ENCODE measurements at places on chromosomes 4 and X. TPM values are rescaled to one million over a fixed set of nuclear protein-coding genes. Genes with fewer than 3 reads are reported as not detected.
A peak's percentile ranks its signal among the peaks of the same experiment; 100 is the strongest.

SSX1 gene
- polyA plus RNA-seq: not detected

TLR2 gene
- 0.22 TPM for polyA plus RNA-seq

PARM1 gene
- polyA plus RNA-seq: 0.10 TPM

OTC gene
- polyA plus RNA-seq: not detected

NR3C2 gene
- 0.10 TPM for polyA plus RNA-seq

DMD gene
- 7.6 TPM for polyA plus RNA-seq

PCDH18 gene
- 204 TPM for polyA plus RNA-seq

LARP7 gene
- polyA plus RNA-seq: 44.2 TPM

EVC gene
- 11.5 TPM for polyA plus RNA-seq

NLGN3 gene
- polyA plus RNA-seq: 0.42 TPM

PRAF2 gene
- polyA plus RNA-seq: 41.2 TPM

CPLX1 gene
- polyA plus RNA-seq: 0.11 TPM

VCX3A gene
- not detected for polyA plus RNA-seq

SLC16A2 gene
- 38.5 TPM for polyA plus RNA-seq

ATP1B4 gene
- not detected for polyA plus RNA-seq

MAGIX gene
- polyA plus RNA-seq: 0.82 TPM

TRAPPC2 gene
- 9.7 TPM for polyA plus RNA-seq

- no peak for DNase-seq
These were observed 3.0 kb downstream of the ABCE1 start for GRCh38 chr4:145101091-145101490.

GRCh38 chr4:120491481-120491880 is 424.8 kb upstream of the MAD2L1 start:
- DNase-seq: no peak

GRCh38 chr4:5964030-5964429 is 54.2 kb downstream of the C4orf50 start:
- no peak for DNase-seq

- DNase-seq: no peak
These were observed 77.9 kb downstream of the WWC2 start for GRCh38 chr4:183177001-183177400.

GRCh38 chr4:84939113-84939512 is 27.4 kb downstream of the WDFY3 start:
- no peak for DNase-seq

DNA sequence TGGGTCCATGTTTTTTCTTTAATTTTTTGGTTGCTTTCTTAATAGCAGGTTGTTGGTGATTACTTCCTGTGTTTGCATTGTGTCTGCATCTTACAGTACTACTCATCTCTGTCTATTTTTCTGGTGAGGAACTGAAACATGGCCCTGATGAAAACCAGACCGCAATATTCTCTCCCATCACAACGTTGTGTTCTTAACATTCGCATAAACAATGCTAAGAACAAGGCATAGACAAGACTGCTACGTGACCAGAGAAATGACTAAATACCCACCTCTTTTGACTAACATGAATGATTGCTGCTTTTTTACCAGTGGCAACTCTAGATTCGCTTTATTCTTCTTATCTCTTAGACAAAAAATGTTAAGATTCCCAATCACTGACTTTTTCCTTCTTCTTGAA is 179.1 kb downstream of the GC start:
- no peak for DNase-seq

DNA sequence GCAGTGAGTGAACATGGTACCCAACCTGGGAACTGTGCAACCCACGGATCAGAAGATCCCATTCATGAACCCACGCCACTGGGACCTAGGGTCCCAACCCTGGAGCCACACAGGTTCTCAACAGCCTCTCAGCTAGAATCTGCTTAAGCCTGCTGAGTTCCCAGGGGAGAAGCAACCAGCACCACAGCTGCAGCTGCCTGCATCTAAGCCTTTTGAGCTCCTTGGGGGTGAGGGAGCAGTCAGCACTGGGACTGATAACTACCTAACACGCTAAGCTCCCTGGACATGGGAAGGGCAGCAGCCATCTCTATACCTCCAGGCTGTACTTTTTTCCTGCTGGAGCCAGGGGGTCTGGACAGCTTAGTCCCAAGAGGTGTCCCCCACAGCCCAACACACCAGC is 179.3 kb downstream of the IL15 start:
- no peak for DNase-seq

DNA sequence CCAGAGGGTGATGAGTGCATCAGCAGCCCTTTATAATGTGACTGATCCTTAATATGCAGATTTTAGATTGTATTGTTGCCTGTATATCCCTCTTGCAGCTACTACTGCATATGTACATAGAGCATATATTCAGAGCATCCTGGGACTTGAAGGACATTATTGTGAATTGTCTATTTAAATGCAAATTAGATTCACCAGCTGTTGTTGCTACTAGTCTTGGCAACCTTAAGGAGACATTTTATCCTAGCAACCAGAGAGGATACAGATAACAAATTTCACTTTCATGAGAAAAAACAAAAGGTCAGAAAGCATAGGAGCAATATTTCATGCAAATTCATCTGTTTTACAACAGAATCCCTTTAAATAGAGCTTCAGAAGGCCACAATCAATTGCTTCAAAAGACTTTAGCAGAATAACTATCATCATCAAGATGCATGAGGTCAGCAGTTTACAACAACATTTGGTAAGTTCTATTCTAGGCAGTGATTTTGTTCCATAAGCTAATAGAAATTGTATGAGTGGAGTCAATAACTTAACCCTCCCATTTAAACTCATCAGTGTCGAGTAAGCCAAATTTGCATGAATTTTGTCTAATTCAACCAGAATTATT is 148.6 kb downstream of the GC start:
- no peak for DNase-seq

- no peak for DNase-seq
These were observed 244.9 kb downstream of the FRMPD4 start for GRCh38 chrX:12383196-12383595.

- no peak for DNase-seq
These were observed 518.0 kb downstream of the TMA16 start for GRCh38 chr4:164012396-164013027.

GRCh38 chrX:150769408-150769807 is 76.2 kb downstream of the MTMR1 start:
- DNase-seq: no peak

GRCh38 chr4:20284990-20285389 is 33.3 kb downstream of the SLIT2 start:
- DNase-seq: no peak

- DNase-seq: no peak
These were observed 2.7 kb downstream of the CCDC120 start for GRCh38 chrX:49061490-49061889.

- peak; percentile 85 for DNase-seq
These were observed 22.7 kb downstream of the CXCL1 start for GRCh38 chr4:73891739-73892405.

- no peak for DNase-seq
These were observed 21.5 kb downstream of the DNAAF6 start for GRCh38 chrX:107227780-107228485.

DNA sequence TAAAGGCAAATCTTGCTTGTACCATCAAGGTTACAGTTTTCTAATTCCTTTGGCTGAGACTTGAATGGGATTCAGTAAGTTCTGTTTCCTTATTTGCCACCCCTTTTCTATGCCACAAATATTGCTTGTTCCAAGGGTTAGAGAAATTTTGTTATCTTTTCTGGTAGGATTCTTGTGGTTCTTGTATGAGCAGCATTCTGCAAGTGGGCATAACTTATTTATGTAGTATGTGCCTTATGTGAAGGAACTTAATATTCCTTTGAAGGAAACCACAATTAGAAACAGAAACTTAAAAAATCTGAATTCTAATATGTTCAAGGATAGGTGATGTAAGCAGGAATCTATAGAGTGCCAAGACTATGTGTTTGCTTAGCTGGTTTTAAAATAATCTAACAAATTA is 53.1 kb upstream of the TSPAN5 start:
- no peak for DNase-seq

- no peak for DNase-seq
These were observed 3.5 kb downstream of the GLRB start for GRCh38 chr4:157079441-157079840.

DNA sequence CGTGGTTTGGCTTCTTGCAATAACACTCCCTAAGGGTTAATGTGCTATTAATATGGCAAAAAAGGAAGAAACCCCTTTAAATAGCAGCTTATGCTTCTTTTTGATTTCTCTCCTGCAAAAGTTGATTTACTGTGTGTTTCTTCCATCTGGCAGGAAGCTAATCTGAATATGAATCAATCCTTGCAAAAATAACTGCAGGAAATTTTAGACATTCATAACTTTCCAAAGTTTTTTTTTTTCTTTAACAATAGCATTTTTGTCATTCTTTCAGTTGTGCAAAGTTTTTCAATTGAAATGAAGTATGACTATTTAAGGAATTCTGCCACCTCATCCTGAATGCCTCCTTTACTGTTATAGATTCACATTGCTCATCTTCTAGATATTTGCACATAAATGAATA is 115.6 kb downstream of the SPANXA1 start:
- DNase-seq: no peak

- no peak for DNase-seq
These were observed 28.5 kb upstream of the FGG start for GRCh38 chr4:154640999-154641398.

DNA sequence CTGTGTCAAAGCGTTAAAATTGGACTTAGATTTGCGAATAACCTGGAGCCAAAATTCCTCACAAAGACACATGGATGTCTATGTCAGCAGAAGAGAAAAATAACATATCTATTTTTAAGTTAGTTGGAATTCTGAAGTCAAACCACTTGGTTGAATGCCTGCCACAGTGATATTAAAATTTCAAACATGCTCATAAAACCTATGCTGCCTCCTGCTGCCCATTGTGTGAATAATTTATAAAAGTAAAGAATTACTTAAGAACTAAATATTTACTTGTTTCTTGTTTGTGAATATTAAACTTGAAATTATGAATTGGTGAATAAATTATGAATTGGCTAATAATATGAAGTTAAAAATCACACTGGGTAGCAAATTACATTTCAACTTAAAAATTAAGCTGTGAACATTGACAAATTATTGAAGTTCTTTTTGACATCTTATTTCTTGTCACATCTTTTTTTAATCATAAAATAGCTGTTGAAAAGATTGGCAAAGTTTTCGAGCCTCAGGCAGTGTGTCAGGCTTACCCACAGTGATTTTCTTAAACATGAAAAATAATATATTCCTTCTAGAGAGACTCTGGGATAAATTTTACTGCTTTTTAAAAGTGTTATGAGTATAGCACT is 35.4 kb downstream of the FABP2 start:
- DNase-seq: peak; percentile 42

DNA sequence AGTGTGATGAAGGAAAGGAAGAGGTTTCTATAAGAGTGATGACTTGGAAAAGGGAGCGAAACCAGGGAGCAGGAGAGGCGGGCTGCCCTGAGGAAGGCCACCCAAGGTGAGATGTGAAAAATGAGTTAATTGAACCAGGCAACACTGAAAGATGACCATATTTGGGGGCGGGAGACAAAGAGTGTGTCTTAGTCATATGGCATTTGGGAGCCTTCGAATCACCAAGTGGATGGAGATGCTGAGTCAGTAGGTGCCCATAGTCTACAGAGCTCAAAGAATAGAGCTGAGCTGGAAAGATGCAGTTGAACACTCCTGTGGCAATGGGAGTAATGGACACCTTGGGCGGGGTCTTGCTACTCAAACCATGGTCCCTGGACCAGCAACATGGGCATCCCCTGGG is 8.3 kb upstream of the TLR8 start:
- DNase-seq: no peak

DNA sequence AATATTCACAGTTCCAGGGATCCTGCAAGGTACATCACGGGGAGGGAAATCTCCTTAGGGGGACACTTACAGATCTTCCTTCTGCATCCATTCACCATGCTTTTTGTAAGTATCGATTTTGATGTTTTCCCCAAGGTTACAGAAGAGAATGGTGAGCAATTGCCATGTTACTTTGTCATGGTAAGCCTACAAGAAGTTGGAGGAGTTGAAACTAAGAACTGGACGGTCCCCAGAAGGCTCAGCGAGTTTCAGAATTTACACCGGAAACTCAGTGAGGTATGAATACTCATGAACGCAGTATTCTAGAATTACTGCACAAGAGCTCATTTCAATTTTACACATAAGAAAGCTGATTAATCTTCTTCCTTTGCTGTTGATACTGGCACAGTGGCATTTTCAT is 53.9 kb downstream of the LRP2BP start:
- no peak for DNase-seq

GRCh38 chrX:28997706-28998463 is 410.6 kb downstream of the IL1RAPL1 start:
- peak; percentile 70 for DNase-seq

DNA sequence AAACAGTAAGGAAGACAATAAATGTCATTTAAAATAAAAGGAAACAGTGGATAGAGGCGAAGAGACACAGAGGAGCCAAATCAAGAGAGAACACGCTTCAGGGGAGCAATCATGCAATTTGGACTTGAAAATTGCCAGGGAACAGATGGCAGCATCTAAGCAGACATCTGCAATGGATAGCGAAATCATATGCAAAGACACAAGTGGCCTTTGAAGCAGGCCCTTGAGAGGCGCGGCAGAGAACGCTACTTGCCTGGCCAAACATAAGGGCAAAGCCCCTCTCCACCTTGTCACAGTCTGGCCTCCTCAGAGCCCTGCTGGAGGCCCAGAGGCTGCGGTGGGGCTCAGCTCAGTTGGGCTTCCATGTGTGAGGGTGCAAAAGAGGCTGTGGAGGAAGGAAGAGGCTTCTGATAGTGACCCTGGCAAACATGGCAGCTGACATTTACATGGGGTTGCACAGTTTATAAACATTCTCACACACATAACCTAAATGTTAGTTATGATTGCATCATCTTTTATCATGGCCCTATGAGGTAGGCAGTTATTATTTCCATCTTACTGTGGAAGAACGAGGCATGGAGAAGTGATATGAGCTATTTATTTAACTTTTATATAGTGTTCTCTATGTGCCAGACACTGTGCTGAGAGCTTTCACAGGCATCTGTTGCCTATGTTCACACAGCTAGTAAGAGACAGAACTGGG is 18.3 kb downstream of the ADGRG4 start:
- DNase-seq: no peak

- DNase-seq: no peak
These were observed 714 bp downstream of the RTL3 start for GRCh38 chrX:78658414-78658813.

GRCh38 chr4:52173470-52174045 is 122.5 kb downstream of the SPATA18 start:
- DNase-seq: no peak
